ENCODE measurements at places on chromosomes 11 and 22. TPM values are rescaled to one million over a fixed set of nuclear protein-coding genes. Genes with fewer than 3 reads are reported as not detected.
A peak's percentile ranks its signal among the peaks of the same experiment; 100 is the strongest.

The P4HA3 gene
- total RNA-seq, result 3.3 TPM

The IL17REL gene
- not detected for total RNA-seq

The NLRP6 gene
- total RNA-seq, result 0.42 TPM

The MOGAT2 gene
- not detected for total RNA-seq

DNA sequence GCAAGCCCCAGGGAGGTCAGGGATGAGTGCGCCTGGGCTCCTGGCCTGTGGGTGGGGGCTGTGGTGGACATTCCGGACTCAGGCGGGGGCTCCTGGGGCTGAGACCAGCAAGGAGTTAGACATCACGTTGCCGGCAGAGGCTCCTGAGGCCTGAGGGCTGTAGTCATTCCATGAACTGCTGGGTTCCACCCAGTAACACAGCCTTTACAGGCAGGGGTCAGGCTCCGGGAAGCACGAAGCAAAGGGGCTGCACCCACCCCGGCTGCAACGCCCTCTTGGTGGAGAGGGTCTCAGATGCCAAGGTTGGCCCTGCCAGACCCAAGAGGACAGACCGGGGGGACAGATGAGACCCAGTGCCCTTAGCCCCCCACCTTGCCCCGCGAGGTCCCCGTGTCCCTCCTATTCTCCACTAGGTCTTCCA is 9.0 kb downstream of the TNNT3 start:
- DNase-seq, result peak; percentile 89

- no peak for DNase-seq
Observed at GRCh38 chr22:27247701-27248434, 553.7 kb downstream of the MN1 start.

GRCh38 chr11:25485315-25485714 is 846.6 kb upstream of the ANO3 start:
- no peak for DNase-seq

DNA sequence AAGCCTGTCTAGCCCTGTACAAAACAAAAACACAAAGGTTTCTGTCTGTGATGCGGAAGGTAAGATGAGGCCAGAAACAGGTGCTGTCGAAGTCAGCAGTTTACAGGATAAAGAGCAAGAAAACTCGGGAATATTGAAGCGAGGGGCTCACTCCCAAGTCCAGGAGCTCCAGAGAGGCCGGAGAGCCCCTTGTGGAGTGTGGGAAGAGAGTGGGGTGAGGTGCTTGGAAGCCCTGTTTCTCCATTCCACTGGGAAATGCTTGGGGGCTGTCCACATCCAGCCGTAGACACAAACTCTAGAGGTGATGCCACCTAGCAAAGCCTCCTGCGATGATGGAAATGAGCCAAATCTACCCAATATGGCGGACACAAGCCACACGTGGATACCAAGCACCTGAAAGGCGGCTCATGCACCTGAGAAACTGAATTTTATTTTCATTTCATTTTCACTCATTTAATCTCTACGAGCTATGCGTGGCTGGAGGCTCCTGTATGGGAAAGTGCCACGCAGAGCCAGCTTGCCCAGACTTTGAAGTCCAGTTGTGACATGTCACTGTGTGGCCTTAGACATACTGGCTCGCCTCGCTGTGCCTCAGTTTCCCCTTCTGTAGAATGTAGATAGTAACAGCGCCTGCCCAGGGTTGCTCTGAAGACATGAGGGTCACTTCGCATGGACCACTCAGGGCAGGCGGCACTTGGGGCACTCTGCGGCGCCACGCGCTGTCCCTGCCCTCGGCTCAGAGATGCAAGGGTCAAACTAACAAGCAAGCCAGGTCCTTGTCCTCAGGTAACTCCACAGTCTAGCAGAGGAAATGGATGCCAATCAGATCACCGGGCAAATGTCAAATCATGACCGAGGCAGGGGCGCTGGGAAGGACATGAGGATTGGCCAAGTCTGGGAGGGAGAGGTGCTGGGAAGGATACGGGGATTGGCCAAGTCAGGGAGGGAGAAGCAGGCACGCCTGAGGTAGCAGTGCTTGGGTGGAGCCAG is 684.7 kb downstream of the TBC1D22A start:
- DNase-seq, result peak; percentile 65
